Right ventricle myocardium inferior (tissue), 1 donor: ENCODE measurements at places on chromosomes 7 and 10. TPM values are rescaled to one million over a fixed set of nuclear protein-coding genes. Genes with fewer than 3 reads are reported as not detected.

CCDC186 gene
- 17.4 TPM for total RNA-seq

CNTNAP2 gene
- 0.65 TPM for total RNA-seq

SKIDA1 gene
- 2.6 TPM for total RNA-seq

OR6B1 gene
- not detected for total RNA-seq

AGMO gene
- 0.16 TPM for total RNA-seq

SUGCT gene
- total RNA-seq: 4.4 TPM

SLC29A4 gene
- 4.0 TPM for total RNA-seq

TEX36 gene
- total RNA-seq: not detected

SPACDR gene
- total RNA-seq: 0.35 TPM

FAM25G gene
- total RNA-seq: not detected

CDK14 gene
- 26.3 TPM for total RNA-seq

SPAG6 gene
- total RNA-seq: not detected

SPDYE5 gene
- total RNA-seq: not detected

RBM33 gene
- total RNA-seq: 36.1 TPM

SPDYE11 gene
- total RNA-seq: not detected

ACSM6 gene
- total RNA-seq: not detected

SEMA3D gene
- total RNA-seq: 1.6 TPM

FBXL15 gene
- total RNA-seq: 8.4 TPM

NPSR1 gene
- total RNA-seq: not detected

CLDN3 gene
- not detected for total RNA-seq

GSTO2 gene
- total RNA-seq: 0.70 TPM

GPER1 gene
- total RNA-seq: 3.6 TPM

NUDT13 gene
- total RNA-seq: 3.6 TPM

BHLHA15 gene
- not detected for total RNA-seq

GLUD1 gene
- 104 TPM for total RNA-seq

PAX2 gene
- not detected for total RNA-seq

CLCN1 gene
- not detected for total RNA-seq
